Hematopoietic multipotent progenitor cell treated with erythropoietin and hydrocortisone succinate and interleukin-3 and kit ligand, for 4 days (in vitro differentiated cells): ENCODE measurements at places on chromosomes 5 and 9.

DNA sequence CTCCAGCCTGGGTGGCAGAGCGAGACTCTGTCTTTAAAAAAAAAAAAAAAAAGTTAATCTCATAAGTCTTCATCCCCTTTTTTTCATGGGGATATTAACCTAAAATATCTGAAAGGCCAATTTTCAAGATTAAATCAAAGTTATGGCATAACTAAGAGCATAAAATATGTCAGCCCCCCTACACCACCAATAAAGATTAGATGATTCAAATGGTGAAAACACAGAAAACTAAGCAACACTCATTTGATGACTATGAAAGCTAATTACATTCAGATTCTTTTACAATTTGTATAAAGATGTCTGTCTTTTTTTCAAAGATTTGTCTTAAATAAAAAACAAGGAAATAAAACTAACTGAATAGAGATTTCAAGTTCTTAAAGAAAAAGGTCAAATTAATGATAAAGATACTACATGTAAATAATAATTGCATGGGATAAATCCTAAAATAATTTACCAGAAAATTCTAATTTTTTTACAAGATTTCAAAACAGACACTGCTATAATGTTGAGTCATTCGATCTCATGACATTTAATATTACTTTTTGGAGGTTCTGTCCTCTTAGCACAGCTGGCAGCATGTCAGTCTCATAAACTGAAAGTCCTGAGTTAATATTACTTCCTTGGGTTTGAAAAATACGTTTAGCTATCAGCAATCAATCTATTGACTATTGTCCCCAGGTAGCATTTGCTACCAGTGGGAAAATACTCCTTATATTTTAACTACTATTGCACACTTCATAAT, 112.9 kb downstream of the KIAA0825 start:
- DNase-seq: no peak

- DNase-seq: peak; percentile 73
Measured at GRCh38 chr5:149358294-149358651, 427 bp downstream of the PCYOX1L start.

DNA sequence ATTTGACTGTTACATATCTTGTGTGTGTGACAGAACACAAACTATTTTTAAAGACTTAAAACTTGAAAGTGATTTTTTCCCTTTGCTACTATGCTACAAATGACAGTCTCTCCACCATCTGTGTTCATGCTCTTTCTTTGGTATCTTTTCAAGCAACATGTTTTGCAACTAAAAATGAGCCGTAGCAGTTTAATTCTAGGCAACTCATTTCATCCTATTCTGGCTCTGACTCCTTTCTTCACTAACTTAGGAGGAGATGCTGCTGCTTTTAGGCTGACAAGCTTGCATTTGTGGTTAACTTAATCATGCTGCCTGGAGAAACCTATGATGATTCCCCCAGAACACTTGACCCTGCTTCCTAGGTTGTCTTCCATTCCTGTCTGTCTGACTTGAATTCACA, 100.6 kb downstream of the HACD4 start:
- no peak for DNase-seq

- peak; percentile 42 for DNase-seq
Measured at GRCh38 chr5:65961633-65962032, 35.3 kb downstream of the ERBIN start.

DNA sequence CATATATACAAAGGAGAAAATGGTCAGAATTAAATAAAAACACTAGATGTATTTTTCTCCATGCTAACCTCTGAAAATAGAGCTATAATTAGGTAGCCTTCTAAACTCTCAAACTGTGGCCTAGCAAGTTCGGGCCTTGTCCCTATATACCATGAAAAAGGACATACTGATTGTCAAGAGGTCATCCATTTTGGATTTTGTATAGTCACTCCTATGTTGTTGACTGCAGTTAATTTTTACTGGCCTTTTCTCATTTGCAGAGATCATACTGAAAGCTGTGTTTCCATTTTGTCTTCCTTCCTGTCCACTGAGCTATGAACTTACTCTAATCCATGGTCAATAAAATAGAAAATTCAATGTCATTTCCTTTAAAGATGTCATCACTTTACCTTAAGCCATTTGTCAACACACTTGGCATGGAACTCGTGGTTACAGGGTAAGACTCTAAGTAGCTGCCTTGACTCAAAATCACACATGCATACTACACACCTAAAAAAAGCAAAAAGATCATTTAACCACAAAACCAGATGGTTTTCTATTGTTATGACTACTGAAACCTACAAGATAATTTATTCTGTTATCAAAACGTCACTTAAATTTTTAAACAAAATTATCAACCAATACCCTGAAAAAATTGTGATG, 58.0 kb downstream of the RNF38 start:
- DNase-seq: no peak

GRCh38 chr5:156800929-156801328, 49.2 kb upstream of the PPP1R2B start:
- DNase-seq: no peak

DNA sequence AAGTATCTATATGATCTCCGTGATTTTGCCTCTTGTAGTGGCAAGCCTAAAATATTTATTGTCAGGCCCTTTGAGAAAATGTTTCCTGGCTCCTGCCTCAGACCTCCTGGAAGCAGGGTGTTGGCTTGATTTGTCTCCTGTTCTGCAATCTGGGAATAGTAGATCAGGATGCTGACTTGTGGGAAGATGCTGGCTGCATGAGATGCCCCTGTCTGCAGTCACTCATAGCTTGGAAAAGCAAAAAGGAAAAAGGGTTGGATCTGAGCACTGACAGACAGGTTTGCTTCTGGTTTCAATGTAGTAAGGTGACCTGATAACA, 16.7 kb downstream of the TJP2 start:
- no peak for DNase-seq

GRCh38 chr5:149069711-149070110, 6.8 kb upstream of the SH3TC2 start:
- no peak for DNase-seq

DNA sequence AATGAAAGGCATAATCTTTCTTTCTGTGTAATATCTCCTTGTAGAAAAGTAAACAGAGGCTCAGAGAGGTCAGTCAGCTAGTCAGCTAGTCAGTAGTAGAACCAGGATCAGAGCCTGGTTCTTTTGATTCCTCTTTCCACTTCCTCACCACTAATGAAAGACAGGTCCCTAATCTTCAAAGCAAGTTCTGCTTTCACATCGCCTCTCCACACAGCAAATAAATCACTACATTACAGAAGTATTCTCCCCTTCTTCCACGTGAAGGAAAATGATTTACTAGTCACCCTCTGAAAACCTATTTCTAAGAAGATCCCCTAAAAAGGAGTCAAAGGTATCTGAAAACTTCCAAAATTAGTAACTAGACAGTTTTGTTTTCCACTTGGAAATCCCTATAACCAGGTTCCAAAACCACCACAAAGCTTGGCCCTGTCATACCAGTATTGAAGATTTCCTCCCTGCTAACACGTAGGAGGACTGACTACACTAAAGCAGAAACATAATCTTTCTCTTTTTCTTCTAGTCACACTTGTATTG, 140.5 kb upstream of the TARS1 start:
- DNase-seq: no peak

DNA sequence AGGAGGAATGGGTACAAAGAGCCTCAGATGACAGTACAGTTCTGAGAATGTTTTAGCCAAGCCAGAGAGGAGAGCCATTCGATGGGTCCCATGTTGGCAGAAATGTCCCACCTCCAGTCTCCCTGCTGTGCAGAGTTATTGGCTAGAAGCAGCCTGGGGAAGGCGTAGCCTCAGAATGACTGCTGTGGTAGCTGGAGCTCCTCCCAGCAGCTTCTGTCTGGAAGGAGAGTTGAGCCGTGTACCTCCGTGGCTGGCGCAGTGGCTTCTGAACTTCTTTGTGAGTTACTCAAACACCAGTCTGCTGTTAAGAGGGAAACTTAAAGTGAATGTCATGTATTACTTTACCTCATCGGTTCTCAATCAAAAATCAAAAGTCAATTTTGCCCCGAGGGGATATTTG, 193.3 kb upstream of the SNX2 start:
- no peak for DNase-seq

DNA sequence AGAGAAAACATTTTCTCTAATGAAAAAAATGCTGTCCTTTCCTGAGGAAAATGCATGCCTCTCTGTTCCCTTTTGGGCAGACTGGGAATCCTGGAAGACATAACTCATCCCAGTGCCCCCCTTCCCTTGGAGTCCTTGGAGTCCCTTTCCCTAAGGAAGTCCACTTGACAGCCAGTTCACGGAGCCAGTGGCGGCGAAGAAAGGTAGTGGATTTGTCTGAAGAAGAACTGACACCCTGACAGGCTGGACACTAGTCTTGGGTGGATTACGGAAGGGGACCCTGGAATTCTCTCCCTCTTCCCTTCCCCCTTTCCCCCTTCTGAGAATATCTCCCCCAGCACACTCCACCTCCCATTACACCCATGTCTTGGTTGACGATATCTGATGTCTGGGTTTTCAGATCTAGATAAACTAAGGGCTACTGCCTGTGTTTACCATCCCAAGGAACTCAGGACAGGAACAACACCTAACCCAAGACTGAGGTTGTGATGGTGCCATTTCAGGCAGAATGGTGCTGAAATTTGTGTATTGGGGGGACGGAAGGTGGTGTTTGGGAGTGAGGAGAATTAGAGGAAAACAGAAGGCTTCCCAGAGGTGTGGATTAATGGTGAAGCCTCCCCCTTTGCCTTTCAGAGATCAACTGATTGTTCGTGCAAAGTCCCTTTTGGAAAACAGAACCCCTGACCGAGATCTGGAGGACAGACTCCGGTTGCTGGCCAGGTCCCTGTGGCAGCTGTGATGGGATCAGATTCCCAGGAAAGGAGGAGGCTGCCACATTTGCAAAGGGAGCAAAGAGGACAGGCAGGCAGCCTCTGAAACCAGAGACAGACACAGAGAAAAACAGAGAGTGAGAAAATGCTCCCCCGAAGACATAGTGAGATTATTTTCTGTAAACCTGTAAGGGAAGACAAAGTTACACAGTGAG, 704 bp downstream of the SPARC start:
- DNase-seq: no peak

GRCh38 chr5:118678746-118679145, 309.6 kb downstream of the DTWD2 start:
- no peak for DNase-seq

GRCh38 chr9:127403507-127404192, 6.7 kb downstream of the SLC2A8 start:
- no peak for DNase-seq

GRCh38 chr9:91899594-91899993, 50.4 kb downstream of the ROR2 start:
- no peak for DNase-seq

- no peak for DNase-seq
Measured at GRCh38 chr5:153552886-153553285, 62.4 kb downstream of the GRIA1 start.
